ENCODE measurements at places on chromosomes 2 and 18. TPM values are rescaled to one million over a fixed set of nuclear protein-coding genes. Genes with fewer than 3 reads are reported as not detected.

- no peak for DNase-seq
Observed at GRCh38 chr18:36403896-36404820, 106.6 kb downstream of the FHOD3 start.

DNA sequence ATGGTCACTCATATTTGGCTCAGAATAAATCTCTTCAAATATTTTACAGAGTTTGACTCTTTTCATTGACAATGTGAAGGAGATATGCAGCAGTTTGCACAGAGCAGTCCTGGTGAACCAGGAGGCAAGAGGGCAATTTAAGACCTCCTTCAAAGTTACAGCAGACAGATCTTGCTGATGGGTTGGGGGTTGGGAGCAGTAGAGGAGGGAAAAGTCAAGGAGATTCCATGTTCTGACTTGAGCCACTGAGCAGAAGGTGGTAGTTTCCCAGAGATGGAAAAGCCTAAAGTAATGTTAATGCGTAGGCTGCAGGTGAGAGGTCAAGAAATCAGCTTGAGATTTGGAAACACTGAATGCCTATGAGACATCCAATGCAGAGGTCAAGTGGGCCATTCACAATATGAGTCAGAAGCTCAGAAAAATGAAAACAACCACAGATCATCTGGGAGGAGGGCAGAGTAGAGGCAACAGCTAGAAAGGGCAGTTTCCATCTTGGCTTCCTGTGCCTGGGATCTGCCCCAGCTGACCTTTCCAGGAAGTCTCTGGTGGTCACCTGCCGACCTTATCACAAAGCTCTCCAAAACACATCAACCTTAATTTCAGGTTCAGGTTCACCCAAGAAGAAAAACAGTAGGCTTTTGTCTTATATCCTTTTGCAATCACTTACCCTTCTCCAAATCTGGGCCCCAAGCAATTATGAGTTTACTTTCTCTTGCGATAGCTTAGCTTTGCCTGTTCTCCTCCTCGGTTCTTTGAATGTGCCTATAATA is 197.5 kb upstream of the ARL4C start:
- DNase-seq, result peak; percentile 96

DNA sequence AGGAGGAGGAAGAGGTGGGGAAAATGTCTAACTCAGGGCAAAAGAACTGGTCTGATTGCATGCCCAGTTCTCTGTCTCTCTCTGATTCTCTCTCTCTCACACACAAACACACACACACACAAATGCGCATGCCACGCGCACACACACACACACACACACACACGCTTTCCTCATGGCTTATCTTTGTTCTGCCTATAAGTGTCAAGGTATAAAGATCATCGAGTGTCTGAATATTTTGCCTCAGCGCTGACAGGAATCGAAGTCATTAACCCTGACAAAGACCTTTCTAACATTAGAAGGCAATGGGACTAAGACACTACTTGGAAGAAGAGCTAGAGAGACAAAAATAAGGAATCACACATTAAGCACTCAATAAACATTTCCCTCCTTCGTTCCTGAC is 497.1 kb upstream of the KLHL29 start:
- DNase-seq, result no peak

- no peak for DNase-seq
Observed at GRCh38 chr18:39186008-39186407, 1620.4 kb upstream of the CELF4 start.

DNA sequence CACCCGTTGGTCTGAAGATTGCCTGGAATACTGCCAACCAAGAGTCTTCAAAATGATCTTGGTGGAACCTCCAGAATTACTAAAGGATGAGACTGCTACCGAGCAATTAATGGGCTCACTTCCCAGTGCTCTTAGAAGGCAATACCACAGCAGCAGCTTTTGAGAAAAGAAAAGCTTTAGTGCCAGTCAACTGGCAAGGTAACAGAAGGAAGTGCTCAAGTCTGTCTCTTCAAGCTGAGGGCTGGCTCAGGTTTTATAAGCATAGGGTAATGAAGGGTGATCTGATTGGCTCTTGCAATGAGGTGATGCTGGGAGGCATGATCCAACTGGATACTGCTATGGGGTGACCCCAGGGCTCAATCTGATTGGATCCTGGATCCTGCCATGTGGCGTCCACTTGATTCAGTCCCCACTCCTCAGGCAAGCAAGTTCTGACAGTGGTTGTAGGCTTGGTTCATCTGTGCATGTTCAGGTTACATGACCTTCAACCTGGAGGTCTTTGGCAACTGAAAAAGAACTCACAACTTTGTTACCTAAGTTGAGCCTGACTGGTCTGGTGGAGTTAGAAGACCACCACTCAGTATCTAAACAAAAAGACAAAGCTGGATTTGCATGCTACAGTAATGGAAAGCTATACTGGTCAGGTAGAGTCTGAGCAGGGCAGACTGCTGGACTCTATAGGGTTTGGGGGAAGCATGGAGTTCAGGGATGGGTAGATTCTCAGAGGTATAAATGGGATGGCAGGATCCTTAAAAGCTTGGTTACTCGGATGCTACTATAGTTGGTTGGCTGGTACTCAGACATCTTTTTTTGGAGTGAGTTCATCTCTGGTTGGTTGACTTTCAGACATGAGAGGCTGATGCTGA is 14.0 kb upstream of the RIF1 start:
- DNase-seq, result no peak

DNA sequence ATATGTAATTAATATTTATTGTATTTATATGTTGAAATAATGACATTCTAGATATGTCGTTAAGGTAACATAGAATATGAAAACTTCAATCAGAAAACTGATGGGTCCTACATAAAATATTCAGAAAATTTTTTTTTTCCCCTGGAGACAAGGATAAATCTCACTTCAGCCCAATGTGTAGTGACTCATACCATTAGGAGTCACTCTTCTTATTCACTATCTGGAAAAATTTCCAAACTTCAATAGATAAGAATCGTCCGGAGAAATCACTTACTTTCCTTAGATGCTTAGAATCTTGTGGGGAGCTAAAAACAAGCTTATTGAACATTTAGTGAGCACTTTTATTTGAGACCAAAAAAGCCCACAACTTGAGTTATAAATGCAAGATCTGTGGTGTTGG is 4.6 kb downstream of the SERPINB13 start:
- DNase-seq, result no peak

DNA sequence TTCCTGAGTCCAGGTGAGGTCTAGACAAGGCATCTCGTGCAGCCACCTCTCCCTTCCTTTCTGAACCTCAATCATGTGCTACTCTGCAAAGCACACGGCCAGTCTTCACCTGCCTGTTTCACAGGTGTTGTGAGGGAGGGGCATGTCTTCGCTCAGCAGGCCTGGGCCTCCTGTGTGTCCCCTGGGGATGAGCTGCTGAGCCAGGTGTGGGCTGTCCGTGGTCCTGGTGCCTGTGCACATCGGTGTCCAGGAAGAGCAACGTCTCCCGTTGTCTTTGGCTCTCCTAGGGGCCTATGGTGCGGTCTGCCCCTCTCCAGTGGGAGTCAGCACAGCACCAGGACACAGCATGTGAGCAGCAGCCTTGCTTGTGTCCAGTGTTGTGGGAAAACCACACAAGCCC is 16.7 kb downstream of the ARHGEF4 start:
- no peak for DNase-seq

DNA sequence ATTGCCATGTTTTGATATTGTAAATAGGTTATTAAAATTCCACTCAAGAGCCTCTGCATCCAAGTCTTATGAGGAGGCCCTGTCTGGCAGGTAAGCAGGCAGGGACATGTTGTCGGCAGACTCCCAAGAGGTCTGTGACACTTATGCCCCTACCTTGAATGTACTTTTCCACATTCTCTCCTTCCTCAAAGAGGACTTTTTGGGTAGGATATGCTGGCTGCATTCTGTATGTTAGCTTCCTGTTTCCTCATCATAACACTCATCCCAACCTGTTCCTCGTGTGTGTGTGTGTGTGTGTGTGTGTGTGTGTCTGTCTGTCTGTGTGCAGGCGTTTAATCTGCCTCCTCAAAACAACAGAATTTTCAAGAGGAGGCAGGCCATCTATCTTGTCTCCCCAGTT is 75.3 kb downstream of the USP40 start:
- DNase-seq, result no peak

GRCh38 chr2:230924470-230925341 is at the start of gene GPR55:
Gene GPR55, minus strand, starts transcription at chr2:230925242. Its CDS starts 14,280 bp downstream, at chr2:230910962.
- no peak for DNase-seq

DNA sequence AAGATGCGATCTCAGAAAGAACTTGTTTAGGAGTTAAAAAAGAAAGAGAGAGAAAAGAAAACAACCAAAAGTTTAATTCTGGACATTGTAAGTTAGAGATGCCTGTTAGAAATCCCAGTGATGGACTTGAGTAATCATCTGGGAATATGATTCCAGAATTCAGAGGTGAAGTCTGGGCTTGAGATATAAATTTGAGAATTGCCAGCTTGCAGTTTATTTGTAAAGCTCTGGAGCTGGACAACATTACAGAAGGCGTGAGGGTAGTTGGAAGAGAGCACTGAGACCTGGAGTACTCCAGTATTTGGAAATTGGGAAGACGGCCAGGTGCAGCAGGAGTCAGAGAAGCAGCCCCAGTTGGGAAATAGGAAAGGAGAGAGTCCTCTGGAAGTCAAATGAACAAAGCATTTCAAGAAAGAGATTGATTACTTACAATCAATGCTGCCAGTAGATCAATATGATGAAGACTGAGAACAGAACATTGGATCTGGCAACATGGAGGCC is 128.8 kb upstream of the ARHGAP28 start:
- no peak for DNase-seq

DNA sequence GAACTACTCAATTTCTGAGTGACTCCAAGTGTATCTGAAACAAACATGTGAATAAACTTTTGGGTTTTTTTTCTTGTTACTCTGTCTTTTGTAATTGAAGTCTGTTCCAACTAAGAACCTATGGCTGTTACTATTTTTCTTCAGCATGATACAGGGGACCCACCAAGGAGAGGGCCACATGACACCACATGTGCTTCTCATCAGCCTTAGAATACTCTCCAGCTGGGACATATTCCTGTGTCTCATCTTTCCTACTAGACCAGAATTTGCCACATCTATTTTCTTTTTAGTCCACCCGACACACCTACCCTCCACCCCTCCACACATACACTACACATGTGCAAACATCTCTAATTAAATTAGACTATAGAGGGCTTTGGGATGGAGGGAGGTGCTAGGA is 191.7 kb upstream of the NDUFV2 start:
- DNase-seq, result no peak

DNA sequence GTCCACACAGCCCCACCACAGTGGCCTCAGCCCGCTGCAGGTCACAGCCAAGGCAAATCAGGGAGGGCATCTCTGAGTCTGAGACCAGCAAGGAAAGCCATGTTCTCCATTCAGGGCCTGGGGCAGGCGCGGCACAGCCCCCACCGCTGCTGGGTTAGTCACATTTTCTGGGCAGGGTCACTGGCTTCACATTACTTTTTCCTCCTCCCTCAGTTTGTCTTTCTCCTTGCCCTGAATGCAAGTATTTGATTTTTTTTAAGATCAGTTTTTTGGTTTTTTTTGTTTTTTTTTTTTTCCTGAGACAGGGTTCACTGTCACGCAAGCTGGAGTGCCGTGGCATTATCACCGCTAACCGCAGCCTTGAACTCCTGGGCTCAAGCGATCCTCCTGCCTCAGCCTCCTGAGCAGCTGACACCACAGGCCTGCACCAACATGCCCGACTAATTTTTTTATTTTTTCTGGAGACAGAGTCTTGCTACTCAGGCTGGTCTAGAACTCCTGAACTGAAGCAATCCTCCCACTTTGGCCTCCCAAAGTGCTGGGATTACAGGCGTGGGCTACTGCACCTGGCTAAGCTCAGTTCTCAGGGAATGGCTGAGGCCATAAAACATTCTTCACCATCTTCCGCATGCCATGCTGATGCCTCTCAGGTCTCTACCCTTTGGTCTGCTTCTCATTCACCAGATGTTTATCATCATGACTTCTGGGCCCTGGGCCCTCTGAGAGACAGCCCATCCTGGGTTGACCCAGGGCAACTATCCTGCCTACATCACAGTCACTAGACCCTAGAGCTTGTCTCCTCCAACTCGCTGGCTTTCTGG is 628 bp upstream of the CAPG start:
- DNase-seq, result no peak

DNA sequence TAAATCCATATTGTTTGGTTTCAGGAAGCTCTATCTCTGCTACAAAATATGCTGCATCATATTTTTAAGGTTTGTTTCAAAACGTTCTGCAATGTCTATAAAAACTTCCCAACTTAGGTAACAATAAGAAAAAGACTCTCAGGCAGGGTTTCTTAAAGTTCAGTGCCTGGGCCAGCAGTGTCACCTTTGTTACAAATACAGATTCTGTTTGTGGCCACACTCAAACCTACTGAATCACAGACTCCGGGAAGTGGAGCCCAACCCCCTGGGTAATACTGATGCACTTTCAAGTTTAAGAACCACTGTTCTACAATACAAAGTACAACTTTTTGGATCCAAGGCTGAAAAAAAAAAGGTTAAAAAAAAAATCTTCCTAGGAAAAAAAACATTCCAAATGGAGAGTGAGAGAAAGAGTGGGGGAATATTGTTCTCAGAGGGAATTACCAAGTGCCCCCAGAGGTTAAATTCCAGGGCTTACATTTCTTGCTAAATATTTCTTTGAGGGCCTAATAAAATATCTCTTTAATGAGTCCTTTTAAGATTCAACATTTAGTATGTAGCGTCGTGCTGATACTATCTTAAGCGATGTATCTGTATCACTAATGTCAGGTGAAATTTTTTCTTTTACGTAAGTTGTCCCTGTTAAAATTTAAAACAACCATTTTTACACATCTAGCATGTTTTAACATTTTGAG is 476.7 kb downstream of the TXNL1 start:
- DNase-seq, result no peak

- no peak for DNase-seq
Observed at GRCh38 chr18:46588971-46589660, 67.9 kb downstream of the LOXHD1 start.

DNA sequence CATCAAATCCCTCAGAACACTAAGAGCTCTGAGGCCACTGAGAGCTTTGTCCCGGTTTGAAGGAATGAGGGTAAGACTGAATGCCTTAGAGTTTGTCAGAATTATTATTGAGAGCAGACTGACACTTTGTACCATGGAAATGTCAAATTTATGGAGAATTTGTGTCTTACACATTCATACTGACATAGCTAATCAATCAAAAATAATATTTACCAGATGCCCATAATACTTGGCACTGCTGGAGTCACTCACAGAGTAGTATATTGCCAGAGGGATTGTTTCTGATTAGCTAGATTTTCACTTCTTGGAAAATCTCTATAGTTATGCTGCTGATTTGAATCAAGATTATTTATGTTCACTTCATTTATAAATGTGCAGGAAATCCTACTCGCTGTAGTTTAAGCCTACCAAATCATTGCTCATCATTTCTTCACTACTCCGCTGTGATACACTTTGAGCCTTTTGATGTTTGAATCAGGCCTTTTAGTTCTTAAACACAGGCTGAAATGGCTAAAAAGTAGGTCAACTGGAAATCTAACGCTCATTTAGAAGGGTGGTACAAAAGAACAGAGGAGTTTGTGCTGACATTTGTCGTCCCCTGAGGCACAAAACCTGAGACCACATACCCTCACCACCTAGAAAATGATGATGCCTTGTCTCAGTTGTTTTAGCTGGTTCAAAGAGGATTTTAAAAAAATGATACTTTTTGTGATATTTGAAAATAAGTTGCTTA is 96.1 kb upstream of the CSRNP3 start:
- DNase-seq, result no peak

GRCh38 chr2:162063899-162064298 is 10.1 kb downstream of the DPP4 start:
- no peak for DNase-seq

GRCh38 chr18:49856496-49856895 is 43.2 kb upstream of the ACAA2 start:
- no peak for DNase-seq

POTEJ gene
- total RNA-seq, result 0.38 TPM

CNOT11 gene
- 18.5 TPM for total RNA-seq

RBM44 gene
- total RNA-seq, result 0.38 TPM

CLEC4F gene
- 0.13 TPM for total RNA-seq

FKBP1B gene
- 8.0 TPM for total RNA-seq

RSAD2 gene
- 0.25 TPM for total RNA-seq

HSPD1 gene
- 136 TPM for total RNA-seq

LIMS2 gene
- total RNA-seq, result 3.1 TPM

Data from dermis microvascular lymphatic vessel endothelial cell (primary cell).